Stimulated activated CD8-positive, alpha-beta memory T cell treated with anti-CD3 and anti-CD28 coated beads, Interleukin-15, amount 100 ng/mL, for 48 hours (primary cell): ENCODE measurements at places on chromosomes 11 and 22.

- no peak for DNase-seq
Measured at GRCh38 chr22:19492504-19493174, 12.9 kb downstream of the CDC45 start.

- DNase-seq: no peak
Measured at GRCh38 chr22:43110927-43111623, 525 bp downstream of the BIK start.

GRCh38 chr22:23404689-23405365, 175.3 kb downstream of the IGLL1 start:
- no peak for DNase-seq

DNA sequence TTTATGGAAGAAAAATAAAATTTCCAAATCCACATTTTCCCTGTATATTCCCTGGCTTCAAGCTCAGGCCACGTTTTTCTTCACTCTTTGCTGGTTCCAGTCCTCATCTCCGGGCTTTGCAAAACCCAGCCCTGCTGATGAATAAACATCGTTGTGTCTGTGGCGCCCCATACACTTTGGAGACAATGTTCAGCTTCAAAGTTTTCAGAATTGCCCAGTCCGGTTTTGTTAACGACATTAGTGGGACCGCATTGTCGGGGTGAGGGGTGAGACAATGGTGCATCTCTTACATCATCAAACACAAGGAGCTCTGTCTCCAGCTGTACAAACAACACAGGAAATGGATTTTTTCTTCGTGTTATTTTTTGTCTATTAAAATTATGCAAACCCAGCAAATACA, 53.4 kb upstream of the HTATIP2 start:
- no peak for DNase-seq

GRCh38 chr22:30423301-30423958, 2.1 kb upstream of the MTFP1 start:
- DNase-seq: peak; percentile 53

DNA sequence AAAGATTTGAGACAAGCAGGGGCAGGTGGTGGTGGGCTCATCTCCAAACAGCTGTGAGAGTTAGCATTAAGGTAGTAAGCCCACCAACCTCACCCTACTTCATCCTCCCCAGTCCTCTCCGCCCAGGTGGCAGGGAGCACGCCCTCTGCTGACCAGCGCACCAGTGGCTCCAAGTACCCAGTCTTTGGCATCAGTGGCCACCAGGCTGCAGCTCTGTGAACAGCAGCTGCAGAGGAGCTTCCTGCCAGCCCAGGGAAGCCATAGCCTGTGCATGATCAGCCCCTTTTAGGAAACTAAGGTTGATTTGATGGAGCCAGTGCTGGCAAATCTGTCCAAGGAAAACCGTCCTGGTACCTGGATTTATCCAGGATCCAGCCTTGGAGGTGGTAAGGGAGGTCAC, 21.7 kb downstream of the CAVIN3 start:
- peak; percentile 7 for DNase-seq

DNA sequence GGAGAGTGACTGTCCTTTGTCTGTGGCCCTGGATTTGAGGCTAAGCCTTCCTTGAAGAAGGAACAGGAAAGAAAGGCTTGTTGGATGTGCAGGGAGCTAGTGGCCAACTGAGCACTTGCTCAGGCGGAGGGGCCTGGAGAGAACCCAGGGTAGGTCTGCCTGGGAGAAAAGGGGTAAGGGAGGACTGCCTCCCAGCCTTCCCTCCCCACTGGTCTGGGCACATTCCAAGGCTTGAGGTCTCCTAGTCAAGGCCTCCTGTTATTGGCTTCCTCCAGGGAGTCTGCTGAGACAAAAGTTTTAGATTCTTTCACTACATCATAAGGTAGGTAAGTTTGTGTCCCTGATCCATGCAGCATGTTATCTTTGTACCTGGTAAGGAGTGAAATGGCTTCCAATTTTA, 15.2 kb downstream of the KCNQ1OT1 start:
- DNase-seq: no peak

GRCh38 chr11:81496601-81497000, 1237.1 kb downstream of the FAM181B start:
- DNase-seq: no peak

GRCh38 chr11:36408498-36409136, 101.5 kb downstream of the TRAF6 start:
- DNase-seq: no peak

- peak; percentile 66 for DNase-seq
Measured at GRCh38 chr11:47565340-47566148, at the start of gene PTPMT1. TSS of gene PTPMT1 (plus strand) at chr11:47565599. CDS start at chr11:47565623, 24 bp downstream.

GRCh38 chr11:90208857-90209256, 14.0 kb downstream of the CHORDC1 start:
- no peak for DNase-seq

DNA sequence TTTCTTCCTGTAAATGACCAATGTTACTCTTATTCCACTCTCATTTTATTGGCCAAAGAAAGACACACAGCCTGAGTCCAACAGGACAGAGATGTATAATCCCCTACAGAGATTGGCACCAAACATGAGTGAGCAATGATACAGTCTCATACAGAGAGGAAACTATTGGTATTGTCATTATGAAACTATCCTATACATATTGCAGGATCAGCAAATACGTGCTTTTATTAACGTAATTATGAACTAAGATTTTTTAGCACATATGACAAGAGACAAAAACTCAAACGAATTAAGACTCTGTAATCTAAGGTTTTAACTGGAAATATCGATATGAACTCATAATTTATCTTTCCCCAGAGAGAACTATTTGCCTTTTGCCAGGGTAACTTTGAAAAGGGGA, 99.3 kb upstream of the LDLRAD3 start:
- DNase-seq: no peak

GRCh38 chr11:115539844-115540243, 35.6 kb upstream of the CADM1 start:
- no peak for DNase-seq

GRCh38 chr22:28799606-28800307, 612 bp downstream of the XBP1 start:
- DNase-seq: no peak

DNA sequence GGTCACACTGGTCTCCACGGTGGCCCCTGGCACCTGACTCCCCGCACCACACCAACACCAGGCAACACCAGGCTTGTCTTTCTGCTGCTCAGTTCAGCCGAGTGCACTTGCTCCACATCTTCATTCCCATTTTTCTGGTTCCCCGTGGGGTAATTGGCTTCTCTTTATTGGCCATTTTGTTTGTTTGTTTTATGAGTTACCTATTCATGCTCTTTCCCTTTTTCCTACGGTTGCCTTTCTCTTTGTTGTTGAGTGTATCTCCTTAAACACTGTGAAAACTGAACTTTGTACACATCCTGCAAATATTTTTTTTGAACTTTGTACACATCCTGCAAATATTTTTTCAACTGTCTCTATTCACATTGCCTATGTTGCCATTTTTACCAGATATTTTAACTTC, 834.0 kb downstream of the BRD1 start:
- DNase-seq: no peak

- DNase-seq: no peak
Measured at GRCh38 chr22:50218153-50218995, 17.6 kb downstream of the SELENOO start.

GRCh38 chr11:95229199-95229992, 1.6 kb downstream of the SESN3 start:
- DNase-seq: no peak

GRCh38 chr11:13577881-13578280, 82.1 kb upstream of the PTH start:
- DNase-seq: no peak

DNA sequence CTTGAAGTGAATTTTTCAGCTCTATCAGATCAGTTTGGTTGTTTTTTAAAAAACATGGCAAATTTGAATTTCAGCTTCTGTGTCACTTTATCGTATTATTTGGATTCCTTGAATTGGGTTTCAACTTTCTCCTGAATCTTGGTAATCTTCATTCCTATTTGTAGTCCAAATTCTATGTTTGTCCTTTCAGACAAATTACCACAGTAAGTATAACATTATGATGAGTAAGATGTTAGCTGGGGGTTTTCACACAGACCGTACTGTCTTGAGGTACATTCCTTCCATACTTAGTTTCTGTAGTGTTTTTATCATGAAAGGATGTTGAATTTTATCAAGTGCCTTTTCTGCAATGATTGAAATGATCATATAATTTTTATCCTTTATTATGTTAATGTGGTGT, 28.0 kb downstream of the OR5B17 start:
- no peak for DNase-seq

GRCh38 chr22:19361501-19362103, 69.9 kb downstream of the HIRA start:
- no peak for DNase-seq

DNA sequence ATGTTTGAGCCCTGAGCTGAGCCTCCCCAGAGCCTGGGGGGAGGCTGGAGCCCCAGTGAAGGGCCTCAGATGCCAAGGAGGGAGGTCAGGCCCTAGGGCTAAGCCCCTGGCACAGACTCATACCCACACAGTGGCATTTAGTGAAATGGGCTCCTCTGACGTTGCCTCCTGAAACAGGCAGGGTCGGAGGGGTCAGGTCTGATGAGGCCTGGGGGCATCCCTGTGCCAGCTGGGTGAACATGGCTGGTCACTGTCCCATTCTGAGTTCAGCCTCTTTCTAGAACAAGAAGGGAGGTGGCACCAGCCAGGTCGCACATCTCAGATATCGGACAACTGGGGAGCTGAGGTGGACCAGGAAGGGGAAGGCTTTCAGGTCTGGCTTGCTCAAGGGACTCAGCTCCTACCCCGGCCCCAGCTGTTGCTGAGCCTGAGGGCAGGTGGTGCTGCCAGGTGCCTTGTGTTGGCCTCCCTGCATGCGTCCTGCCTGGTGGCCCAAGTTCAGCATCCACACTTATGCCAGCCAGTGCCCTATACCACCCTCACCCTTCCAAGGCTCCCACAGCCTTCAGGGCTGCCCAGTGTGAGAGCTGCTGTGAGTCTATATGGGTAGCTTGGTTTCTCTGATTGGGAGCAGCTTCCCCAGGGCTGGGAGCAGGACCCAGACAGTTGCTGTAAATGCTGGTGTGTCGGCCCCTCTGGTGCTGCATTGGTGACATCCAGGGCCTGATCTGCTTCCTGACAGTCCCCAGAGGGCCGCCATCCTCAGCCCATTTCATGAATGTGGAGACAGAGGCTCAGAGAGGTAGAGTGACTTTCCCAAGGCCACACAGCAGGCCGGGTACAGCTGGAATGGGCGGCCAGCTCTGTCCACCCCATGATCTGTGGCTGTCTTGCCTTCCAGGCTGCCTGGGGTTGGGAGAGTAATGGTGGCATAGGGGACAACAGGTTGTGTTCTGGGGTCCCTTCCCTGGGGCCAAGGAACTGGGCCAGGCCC, 32.8 kb upstream of the PPARA start:
- no peak for DNase-seq

GRCh38 chr11:80655834-80656233, 1215.0 kb upstream of the TENM4 start:
- DNase-seq: no peak

DNA sequence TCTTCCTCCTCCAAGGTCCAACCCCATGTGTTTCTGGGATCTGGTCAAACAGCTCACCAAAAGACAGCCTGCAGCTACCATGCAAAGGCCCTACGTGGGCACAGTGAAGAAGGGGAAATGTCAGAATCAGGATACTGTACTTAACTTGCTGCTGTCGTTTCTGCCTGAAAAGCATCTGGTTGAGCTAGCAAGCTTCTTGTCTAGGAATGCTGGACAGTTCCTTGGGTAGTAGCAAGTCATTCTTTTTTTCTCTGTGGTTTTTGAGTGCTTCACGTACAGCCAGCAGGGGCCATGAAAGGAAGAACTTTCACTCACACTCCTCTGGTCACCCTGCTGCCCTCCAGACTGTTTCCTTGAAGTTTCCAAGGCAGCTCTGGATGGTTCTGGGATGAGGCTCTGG, 24.7 kb downstream of the RCOR2 start:
- no peak for DNase-seq

GRCh38 chr22:35913925-35914324, 114.7 kb downstream of the RBFOX2 start:
- DNase-seq: no peak
